Hair follicular keratinocyte (primary cell): ENCODE measurements at places on chromosomes 13 and 19. TPM values are rescaled to one million over a fixed set of nuclear protein-coding genes. Genes with fewer than 3 reads are reported as not detected.

The CNOT3 gene
- 12.9 and 18.3 TPM in 2 replicates for total RNA-seq

The IGSF23 gene
- total RNA-seq, result not detected in 2 replicates

The PLPPR2 gene
- 11.5 and 15.8 TPM in 2 replicates for total RNA-seq

The TMEM143 gene
- total RNA-seq, result 4.1 and 4.7 TPM in 2 replicates

The SPACA4 gene
- not detected in 2 replicates for total RNA-seq

The SNRNP70 gene
- total RNA-seq, result 114 and 271 TPM in 2 replicates

The NMRK2 gene
- total RNA-seq, result not detected in 2 replicates

The NTN5 gene
- total RNA-seq, result not detected in 2 replicates

The KLK3 gene
- total RNA-seq, result not detected in 2 replicates

The DENND1C gene
- total RNA-seq, result 0.11 TPM in 1 of 2 replicates, not detected in the other

The RETN gene
- total RNA-seq, result not detected in 2 replicates

The BCAM gene
- total RNA-seq, result 35.2 and 40.1 TPM in 2 replicates

The DGKH gene
- 7.3 and 7.7 TPM in 2 replicates for total RNA-seq

The KLK8 gene
- total RNA-seq, result 53.8 and 72.6 TPM in 2 replicates

The PRKCG gene
- total RNA-seq, result not detected in 2 replicates

The OR2Z1 gene
- not detected in 2 replicates for total RNA-seq

The TUBA3C gene
- not detected in 2 replicates for total RNA-seq

The OR7C1 gene
- total RNA-seq, result not detected in 2 replicates

The CD22 gene
- not detected in 2 replicates for total RNA-seq

The MLNR gene
- total RNA-seq, result not detected in 2 replicates

The FREM2 gene
- total RNA-seq, result 0.08 and 0.16 TPM in 2 replicates

The MBD3L3 gene
- not detected in 2 replicates for total RNA-seq

The ZNF582 gene
- 1.7 and 1.9 TPM in 2 replicates for total RNA-seq

The LILRB4 gene
- total RNA-seq, result not detected in 2 replicates

The CD79A gene
- total RNA-seq, result not detected in 2 replicates

The STAP2 gene
- 52.9 and 103 TPM in 2 replicates for total RNA-seq

The LRG1 gene
- total RNA-seq, result not detected in 2 replicates

The KCNJ14 gene
- total RNA-seq, result 0.53 and 0.70 TPM in 2 replicates

The WTIP gene
- total RNA-seq, result 9.4 and 33.8 TPM in 2 replicates

The TSSK6 gene
- total RNA-seq, result 0.34 and 1.3 TPM in 2 replicates

The WDFY2 gene
- 9.0 and 14.0 TPM in 2 replicates for total RNA-seq

The ZNF442 gene
- total RNA-seq, result 0.61 and 2.9 TPM in 2 replicates

The SCN1B gene
- 0.42 and 0.70 TPM in 2 replicates for total RNA-seq

The ZNF728 gene
- total RNA-seq, result 0.19 TPM in 1 of 2 replicates, not detected in the other

The UQCR11 gene
- total RNA-seq, result 92.8 and 109 TPM in 2 replicates
